ENCODE measurements at places on chromosomes 1 and 21.
A peak's percentile ranks its signal among the peaks of the same experiment; 100 is the strongest.

DNA sequence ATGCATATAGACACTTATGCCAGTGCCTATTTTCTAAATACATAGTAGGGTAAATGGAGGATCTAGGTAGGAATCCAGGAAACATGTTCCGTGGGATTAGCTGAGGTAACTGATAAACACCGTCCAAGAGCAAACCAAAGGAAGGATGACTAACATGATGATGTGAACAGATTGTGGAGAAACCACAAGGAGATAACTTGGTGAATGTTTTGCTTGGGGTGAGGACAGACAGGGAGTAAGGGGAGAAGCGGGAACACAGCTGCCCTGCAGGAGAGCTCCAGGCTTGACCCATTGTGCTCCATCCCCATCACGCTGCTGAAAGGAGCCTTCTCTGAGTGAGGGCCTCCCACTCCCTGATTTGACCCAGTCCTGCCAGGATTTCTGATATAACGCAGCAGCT is 87.0 kb upstream of the ZC3H11B start:
- DNase-seq = no peak

DNA sequence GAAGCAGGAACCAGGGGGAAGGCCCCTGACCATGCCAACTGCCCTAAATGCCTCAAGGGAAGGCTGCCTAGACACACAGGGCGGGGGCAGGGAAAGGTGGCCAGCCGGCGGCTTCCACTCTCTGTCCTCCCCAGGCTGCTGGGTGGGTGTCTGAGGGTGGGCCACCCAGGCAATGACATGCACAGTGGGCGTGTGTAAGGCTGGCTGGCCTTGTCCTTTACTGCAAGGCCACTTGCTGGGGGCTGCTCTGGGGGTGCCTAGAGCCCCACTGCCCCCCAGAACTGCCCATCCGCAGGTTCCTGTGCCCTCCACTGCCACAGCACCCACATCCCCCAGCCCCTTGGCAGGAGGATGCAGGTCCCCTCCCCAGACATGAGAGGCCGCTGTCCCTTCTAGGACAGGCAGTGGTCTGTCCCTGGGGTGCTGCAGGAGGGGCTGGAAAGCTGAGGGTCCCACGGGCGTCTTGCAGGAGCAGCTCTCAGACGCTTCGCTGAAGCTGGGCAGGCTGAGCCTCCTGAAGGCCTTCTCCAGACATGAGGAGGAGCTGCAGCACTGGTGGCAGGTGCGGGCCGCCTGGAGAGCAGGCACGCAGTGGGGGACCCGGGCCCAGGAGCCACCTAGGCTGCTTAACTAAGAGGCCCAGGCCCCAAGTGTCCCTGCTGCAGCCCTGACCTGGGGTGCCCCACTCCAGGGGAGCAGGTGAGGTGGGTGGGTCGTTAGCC is 10.1 kb downstream of the CCDC27 start:
- no peak for DNase-seq

- DNase-seq = no peak
Measured at GRCh38 chr1:26529405-26529654, 231 bp upstream of the RPS6KA1 start.

DNA sequence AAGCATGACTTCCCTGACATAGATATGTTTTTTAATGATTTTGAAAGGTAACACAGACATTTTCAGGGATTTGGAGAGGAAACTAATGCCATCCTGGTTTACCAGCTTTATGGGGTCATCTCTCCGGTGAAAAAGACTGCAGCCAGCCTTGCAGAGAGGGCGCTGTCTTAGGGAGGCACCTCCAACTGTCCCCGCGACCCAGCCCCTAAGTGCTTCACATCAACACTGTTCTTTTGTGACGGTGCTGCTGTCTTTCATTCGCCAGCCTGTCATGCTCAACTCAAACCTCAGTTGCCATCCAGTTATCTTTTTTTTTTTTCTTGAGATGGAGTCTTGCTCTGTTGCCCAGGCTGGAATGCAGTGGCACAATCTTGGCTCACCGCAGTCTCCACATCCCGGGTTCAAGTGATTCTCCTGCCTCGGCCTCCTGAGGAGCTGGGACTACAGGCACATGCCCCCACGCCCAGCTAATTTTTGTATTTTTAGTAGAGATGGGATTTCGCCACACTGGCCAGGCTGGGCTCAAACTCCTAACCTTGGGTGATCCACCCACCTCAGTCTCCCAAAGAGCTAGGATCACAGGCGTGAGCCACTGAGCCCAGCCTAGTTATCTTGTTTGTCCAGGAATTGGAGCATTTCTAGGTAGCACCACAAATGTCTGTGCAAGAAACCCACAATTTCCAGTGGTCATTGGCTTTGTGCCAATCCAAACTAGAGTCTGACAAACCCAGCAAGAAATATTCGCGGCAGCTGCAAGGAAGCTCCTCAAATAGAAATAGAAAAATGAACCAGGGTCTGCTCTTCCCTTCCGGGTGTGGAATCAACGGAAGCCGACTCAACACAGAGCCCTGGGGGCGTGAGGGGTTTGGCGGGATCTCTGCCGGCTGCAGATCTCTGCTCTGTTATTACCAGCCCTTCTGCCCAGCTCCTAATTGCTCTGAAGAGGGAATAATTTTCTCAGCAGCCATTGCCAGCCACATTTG is 24.2 kb downstream of the PDE9A start:
- DNase-seq = no peak

GRCh38 chr21:24423546-24423945 is 1183.7 kb downstream of the MRPL39 start:
- no peak for DNase-seq

DNA sequence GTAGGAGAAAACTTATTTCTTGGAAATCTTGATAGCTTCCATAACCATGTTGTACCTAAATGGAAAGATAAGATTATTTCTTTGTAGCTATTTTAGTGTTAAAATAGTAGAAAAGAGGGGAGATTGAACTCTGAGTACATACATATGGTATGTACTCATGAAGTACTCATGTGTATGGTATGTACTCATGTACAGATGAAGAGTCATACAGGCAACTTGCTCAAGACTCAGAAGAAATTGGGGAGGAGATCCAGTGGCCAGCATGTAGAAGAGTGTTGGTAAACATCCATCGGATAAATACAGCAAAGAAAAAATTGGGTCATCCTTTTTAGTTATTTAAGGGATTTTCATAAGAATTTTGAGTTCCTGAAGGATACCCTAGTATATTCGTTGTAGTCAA is 29.0 kb downstream of the MDM4 start:
- no peak for DNase-seq

- no peak for DNase-seq
Measured at GRCh38 chr21:42102076-42102475, 31.0 kb downstream of the UMODL1 start.

GRCh38 chr21:21688889-21689288 is 690.7 kb downstream of the NCAM2 start:
- DNase-seq = peak; percentile 13

GRCh38 chr1:226164154-226164553 is 22.4 kb downstream of the ACBD3 start:
- no peak for DNase-seq

- no peak for DNase-seq
Measured at GRCh38 chr1:68293609-68294366, 61.5 kb upstream of the WLS start.

DNA sequence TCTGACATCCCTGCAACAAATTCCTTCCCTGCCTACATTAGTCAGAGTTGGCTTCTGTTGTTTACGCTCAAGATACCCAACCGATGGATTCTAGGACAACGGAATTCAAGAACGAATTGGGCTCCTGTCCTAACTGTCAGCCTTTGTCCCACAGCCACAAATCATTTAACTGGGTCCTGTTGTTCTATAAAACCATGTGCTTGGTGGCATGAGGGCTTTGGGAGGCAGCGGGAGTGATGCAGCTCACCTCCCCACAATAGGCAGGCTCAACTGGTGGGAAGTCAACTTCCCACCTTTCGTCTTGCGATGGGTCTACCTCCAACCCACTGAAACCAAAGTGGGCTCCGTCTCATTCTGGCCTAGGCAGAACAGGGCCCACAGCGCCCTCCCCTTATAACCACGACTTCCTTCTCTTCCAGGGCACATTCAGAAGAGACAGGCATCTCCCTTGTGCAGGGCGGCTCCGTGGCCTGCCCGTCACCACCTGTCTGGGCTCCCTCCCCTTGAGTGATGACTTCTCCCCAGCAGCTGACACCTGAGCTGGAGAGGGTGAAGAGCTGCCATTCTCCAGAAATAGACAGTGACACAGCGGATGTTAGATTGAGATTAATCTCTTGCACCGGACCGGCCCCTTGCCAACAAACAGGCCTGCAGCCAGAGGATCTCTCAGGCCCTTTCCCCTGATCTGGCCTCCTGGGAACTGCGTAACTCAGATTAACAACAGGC is 26.5 kb downstream of the LRRC38 start:
- no peak for DNase-seq
